Tongue (tissue), 3 donors: ENCODE measurements at places on chromosomes 12 and 14.

GRCh38 chr14:51401756-51402155 lies 161.7 kb downstream of the TMX1 start:
- DNase-seq = no peak

DNA sequence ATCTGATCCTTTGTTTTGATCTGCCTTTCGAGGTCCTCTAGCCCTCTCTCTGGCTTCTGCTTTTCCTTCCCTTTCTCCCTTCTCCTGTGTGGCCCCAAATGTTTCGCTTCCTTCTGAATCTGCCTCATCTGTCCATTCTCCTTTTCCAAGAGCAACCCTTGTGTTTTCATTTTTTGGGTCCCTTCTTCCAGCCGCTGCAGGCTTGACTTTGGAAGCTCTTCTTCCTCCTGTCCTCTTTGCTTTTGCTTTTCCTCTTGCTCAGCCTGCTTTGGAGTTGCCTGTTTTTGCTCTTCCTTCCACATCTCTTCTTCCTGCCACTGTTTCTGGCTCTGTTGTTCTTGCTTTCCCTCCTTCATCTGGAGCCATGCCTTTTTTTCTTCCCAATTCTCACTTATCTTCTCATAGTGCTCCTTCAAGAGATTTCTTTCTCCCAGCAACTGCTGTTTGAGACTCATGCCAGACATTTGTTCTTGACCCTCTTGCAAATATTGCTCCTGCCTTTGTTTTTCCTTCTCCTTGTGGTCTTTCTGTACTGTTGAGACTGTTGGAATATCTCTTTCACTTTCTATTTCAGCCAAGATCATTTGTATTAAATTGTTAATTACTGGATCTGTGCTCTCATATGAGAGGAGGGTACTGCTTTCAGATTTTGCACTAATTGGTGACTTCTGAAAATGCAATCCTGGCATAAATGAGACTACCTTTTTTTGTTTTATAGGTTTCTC lies 42.4 kb downstream of the FAM186A start:
- no peak for DNase-seq

GRCh38 chr12:67237231-67237630 lies 31.9 kb upstream of the CAND1 start:
- DNase-seq = no peak

- DNase-seq = peak; percentile 74
Observed at GRCh38 chr12:43282106-43282505, 269.9 kb downstream of the ADAMTS20 start.

- no peak for DNase-seq
Observed at GRCh38 chr14:24713404-24713803, 79.4 kb upstream of the GZMB start.

- no peak for DNase-seq
Observed at GRCh38 chr12:1879633-1880032, 38.8 kb downstream of the CACNA2D4 start.

DNA sequence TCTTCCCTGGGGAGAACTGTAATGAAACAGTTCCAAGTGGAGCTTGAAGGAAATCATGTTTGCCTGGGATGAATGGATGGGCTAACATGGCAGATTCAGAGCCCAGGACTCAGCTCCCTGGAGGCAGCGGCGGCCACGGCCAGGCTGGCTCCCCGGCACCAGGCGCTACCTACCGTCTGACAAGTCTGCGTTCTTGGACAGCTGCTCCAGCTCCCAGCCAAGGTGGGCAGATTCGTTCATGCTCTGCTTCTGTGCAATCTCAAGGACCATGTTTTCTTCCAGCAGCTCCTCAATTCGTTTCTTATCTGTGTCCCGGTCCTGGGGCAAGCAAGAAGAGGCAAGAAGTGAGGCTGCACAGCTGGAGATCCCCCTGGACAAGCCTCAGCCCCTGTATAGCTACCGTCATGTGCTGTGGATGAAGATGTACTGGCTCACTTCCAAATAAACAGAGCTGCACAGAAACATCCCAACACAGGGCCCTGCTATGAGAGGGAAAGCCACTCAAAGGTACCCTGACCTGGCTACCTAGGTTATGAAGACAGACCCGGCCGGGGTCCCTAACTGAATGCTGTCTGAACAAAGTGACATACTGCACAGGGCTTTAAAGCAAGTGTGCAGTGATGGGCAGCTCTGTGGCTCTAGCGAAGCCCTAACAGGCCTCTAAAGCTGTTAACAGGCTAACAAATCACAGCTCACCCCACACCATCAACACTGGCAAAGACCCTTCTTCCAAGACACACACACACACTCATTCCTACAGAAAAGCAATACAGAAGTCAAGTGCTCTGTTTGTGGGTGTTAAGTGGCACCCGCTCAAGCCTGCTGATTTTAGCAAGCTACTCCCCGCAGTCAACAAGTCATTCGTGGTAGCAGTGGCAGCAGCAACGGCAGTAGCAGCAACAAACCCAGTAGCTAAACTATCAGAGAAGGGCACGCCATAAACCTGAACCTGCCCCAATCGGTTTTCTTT lies 80.4 kb upstream of the GPR68 start:
- no peak for DNase-seq

DNA sequence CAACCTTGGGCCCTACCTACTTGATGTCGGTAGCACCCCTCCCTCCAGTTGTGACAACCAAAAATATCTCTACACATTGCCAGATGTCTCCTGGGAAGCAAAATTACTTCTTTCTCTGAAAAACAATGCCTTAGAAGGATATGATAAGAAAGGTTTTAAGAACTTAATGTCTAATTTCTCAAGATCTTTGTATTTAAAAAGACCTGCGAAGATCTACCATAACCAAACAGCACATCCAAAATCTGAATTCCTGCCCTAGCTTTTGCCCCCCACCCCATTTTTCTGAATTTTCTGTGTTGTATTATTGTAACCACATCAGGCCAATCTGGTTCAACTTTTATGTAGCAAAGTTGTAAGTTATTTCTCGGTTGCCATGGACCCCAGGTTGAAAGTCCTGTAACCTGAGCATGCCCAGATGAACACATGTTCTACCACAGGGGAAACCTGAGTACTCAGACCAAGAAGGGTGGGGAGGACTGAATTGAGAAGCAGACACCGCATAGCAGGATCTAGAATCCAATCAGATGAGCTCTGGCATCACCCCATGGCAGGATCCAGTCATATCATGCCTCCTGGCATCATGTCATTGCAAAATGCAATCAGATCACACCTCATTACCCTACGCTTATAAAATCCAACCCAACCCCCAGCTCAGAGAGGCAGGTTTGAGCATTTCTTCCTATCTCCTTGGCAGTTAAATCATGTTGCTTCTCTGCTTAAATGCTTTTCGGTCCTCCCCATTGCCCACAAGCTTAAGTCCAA lies 8.7 kb downstream of the TMEM253 start:
- DNase-seq = peak; percentile 14

GRCh38 chr12:21475552-21475951 lies 25.9 kb downstream of the RECQL start:
- DNase-seq = no peak

- DNase-seq = no peak
Observed at GRCh38 chr12:45355730-45356129, 139.8 kb downstream of the ANO6 start.

- no peak for DNase-seq
Observed at GRCh38 chr12:19025582-19025981, 104.0 kb upstream of the PLEKHA5 start.

DNA sequence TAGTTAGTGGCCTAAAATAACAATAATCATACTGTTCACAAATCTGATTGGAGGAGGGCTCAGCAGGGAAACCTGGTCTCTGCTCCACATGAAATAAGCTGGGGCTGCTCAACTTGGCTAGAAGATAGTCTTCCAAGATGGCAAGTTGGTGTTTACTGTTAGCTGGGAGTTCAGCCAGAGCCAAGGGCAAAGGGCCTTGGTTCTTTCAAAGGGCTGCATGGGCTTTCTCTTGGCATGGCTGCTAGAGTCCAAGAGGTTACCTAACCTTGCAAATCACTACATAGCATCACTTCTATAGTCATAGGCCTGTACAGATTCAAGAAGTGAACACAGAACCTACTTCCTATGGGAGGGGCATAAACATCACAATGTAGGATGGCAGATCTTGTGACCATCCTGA lies 7.1 kb downstream of the EXOC5 start:
- DNase-seq = no peak

- peak; percentile 48 for DNase-seq
Observed at GRCh38 chr12:5623411-5623810, 191.5 kb downstream of the NTF3 start.

- DNase-seq = no peak
Observed at GRCh38 chr12:109491671-109492070, 14.2 kb downstream of the UBE3B start.

DNA sequence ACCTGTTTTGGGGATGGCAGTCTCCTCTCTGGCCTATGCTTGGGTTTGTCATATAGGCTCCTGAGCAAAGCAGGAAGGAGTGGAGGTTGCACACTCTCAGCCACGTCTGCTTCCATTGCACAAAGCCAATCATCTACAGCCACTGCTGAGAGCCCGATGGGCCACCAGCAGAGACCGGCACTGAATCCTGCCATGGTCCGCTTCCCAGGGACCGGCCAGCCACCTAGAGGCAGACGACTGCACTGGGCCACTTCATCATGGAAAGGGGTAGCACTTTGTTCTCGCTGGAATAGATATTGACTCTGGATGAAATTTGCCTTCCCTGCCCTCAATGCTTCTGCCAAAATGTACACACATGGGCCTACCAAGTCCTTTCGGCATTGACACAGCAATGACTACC lies 22.3 kb downstream of the DLK1 start:
- DNase-seq = no peak

- DNase-seq = peak; percentile 9
Observed at GRCh38 chr14:21990116-21990515, 316.5 kb upstream of the OR4E1 start.

GRCh38 chr12:27709932-27710591 lies 570 bp upstream of the MRPS35 start:
- no peak for DNase-seq

DNA sequence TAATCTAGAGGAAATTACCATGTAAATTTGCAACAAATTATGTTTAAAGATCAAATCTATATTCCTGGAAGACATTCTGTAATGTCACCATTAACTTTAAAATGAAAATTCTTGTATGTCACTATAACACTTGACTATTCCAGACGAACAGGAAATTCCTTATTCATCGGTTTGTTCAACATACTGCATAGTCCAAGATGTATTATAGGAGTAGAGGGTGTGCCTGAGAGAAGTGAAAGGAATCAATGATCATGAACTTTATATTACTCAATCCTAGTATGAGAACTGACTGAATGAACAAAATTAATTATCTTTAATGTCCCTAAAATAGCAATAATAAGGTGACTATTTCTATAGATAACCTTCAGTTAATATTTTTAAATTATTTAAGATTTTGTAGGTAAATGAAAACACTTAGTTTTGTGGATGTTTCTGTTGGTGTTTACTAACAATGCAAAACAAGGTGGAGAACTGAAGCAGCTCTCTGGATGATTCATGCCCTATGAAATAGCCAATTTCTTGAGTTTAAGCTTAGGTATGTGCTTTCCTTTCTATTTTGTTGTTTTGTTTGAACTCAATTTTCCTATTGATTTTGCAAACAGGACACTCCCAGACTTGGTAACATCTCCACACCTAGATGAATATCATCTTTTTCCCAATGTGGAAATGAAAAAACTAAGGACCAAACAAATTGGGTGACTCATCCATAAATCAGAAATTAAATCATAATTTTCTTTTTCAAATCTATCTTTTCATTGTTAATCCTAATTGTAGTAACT lies 18.2 kb upstream of the ITPR2 start:
- no peak for DNase-seq

- DNase-seq = peak; percentile 60
Observed at GRCh38 chr12:1628666-1629337, at the start of gene WNT5B. Gene WNT5B, plus strand, starts transcription at chr12:1629231. Its CDS starts 2,124 bp downstream, at chr12:1631355.

- no peak for DNase-seq
Observed at GRCh38 chr12:28021704-28022103, 49.2 kb upstream of the PTHLH start.

DNA sequence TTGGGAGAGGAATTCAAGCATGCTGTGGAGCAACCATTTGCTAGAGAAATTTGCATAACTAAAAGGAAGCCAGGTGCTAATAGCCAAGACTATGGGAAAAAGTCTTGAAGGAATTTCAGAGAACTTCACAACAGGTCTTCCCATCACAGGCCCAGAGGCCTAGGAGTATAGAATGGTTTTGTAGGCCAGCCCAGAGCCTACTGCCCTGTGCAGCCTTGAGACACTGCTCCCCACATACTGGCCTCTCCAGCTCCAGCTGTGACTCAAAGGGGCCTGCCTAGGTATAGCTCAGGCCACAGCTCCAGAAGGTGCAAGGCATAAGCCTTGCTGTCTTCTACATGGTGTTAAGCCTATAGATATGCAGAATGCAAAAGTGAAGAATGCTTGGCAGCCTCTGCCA lies 227.1 kb downstream of the SLC2A13 start:
- no peak for DNase-seq

DNA sequence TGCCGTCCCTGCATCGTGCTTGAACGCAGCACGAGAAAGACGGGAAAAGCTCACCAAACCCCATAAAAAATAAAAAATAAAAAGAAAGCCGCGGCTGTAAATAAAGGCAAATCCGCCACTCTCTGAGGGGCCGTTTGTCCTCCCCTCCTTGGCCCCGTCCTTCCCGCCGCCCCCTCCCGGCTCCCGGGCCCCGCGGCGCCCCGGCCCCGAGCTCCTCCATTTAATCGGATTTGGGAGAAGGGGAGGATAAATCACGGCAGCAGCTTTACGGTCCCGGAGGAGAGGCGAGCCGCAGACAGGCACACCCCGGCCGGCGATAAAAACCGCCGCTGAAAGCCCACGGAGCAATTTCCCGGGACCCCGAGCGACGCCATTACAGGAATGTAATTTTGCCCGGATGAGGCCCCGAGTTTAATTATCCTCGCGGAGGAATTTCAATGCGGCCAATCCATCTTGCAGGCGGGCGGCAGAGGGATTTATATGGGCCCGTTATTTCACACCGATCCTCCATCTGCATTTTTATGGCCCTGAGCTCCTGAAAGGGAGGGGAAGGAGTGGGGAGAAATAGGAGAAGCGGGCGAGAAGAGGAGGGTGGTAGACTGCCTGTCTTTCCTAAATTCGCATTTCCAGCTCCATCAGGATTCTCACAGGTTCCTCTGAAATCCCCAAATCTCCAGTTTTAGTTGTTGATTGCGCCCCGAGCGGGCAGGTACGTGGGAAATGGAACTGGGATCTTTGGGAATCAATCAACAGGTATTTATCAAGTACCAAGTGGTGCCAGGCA lies 1.3 kb upstream of the ATP5MC2 start:
- DNase-seq = peak; percentile 81

GRCh38 chr14:24706351-24706750 lies 72.4 kb upstream of the GZMB start:
- no peak for DNase-seq

DNA sequence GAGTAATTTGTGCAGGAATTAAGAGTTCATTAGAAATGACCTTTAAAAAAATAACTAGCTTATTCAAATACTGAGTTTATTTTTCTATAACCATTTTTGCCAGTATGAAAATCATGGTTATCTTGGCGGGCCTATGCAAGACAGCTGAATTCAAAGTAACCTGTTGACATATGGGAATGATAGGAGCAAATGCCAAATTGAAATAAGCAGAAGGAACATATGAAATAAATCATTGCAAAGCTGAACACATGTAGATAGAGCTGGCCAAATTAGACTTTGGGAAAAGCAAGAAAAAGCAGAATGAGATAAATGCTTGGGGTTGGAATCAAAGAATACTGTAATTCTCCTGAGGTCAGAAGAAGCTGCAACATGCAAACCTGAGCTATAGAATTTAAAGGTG lies 372.5 kb downstream of the ADAMTS20 start:
- DNase-seq = peak; percentile 78
